Mucosa of gallbladder (tissue), 1 donor: ENCODE measurements at places on chromosomes 11 and 22. TPM values are rescaled to one million over a fixed set of nuclear protein-coding genes. Genes with fewer than 3 reads are reported as not detected.

PRRG4 gene
- total RNA-seq: 12.7 TPM

INS gene
- total RNA-seq: 1.2 TPM

MUC2 gene
- total RNA-seq: 0.26 TPM

PC gene
- total RNA-seq: 24.7 TPM

MYOD1 gene
- not detected for total RNA-seq

KDM4D gene
- 0.66 TPM for total RNA-seq

DNA sequence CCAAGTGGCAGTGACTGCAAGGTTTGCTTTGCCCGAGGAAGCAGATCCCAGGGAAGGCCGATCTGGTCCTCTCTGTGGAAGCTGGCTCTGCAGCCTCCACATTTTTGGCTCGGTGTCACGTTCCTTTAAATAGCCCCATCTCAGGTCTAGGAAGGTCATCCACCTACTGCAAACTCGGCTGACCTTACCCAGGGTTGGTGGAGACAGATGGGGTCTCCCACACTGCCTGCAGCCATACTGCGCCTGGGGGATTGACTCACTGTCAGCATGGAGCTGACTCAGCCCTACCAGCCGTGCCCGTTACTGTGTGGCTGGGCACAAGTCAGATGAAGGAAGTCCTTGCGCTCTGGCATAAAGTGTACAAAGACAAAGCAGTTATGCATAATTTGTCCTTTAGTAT lies 16.9 kb downstream of the CDPF1 start:
- DNase-seq: peak; percentile 34

GRCh38 chr11:68181719-68182451 lies 31.2 kb downstream of the KMT5B start:
- no peak for DNase-seq

DNA sequence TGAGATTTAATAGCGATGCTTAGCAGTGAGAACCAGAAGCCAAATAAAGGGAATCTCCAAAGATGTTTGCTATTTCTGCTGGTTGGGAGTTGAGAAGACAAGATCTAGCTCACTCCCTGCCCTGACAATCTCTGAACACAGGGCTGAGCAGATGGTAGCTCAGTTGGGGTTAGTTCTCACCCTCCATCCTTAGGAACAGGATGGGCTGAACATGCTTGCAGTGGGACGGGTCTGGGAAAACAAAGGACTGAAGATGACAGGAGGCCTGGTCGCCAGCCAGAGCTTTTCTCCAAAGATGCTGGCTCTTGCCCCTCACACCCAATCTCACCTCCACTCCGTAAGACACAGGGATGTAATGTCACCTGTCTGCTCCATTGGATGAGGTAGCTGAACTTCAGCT lies 72.7 kb downstream of the SC5D start:
- DNase-seq: no peak

DNA sequence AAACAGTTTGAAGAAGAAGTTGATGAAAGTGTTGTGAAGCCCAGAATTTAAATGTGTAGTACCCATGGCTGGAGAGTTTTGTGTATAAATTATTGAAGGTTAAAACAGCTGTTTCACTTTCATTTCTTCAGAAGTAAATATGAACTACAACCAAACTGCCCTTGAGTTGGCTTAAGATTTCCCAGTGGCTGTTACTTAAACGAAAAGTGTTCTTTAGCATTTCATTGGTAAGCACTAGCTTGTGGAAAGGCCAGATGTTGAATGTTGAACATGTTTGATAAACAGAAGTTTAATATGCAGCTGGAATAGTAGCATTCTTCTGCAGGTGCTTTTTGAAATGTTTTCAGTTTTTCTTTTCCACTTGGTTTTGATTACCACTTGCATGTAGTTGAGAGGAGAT lies 83.2 kb upstream of the TNRC6B start:
- no peak for DNase-seq

DNA sequence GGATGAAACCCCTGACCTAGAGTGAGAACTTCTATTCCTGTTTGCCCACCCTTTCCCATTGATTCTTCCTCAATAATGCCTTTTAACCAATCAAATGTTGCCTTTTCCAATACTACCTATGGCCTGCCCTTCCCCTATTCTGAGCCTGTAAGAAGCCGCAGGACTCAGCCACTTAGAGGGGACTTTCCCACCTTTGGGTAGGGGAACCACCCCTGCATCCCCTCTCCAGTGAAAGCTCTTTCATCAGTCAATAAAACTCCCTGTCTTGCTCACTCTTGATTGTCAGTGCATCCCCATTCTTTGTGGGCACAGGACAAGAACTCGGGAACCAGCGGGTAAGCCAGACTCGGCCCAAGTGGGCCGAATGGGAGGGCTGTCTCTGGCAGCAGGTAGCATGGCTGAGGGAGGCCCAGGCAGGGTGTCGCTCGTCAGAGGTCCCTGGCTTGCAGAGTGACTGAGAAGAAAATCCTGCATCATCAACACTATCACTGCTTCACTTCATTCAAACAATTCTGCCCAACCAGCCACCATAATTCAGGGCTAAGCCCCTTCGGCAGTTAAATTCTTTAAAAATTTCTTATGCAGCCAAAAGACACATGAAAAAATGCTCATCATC lies 30.4 kb downstream of the LDHAL6A start:
- DNase-seq: no peak

- no peak for DNase-seq
Measured at GRCh38 chr11:65525546-65526480, 930 bp downstream of the SCYL1 start.

- DNase-seq: no peak
Measured at GRCh38 chr11:122265981-122266380, 150.0 kb upstream of the BLID start.

DNA sequence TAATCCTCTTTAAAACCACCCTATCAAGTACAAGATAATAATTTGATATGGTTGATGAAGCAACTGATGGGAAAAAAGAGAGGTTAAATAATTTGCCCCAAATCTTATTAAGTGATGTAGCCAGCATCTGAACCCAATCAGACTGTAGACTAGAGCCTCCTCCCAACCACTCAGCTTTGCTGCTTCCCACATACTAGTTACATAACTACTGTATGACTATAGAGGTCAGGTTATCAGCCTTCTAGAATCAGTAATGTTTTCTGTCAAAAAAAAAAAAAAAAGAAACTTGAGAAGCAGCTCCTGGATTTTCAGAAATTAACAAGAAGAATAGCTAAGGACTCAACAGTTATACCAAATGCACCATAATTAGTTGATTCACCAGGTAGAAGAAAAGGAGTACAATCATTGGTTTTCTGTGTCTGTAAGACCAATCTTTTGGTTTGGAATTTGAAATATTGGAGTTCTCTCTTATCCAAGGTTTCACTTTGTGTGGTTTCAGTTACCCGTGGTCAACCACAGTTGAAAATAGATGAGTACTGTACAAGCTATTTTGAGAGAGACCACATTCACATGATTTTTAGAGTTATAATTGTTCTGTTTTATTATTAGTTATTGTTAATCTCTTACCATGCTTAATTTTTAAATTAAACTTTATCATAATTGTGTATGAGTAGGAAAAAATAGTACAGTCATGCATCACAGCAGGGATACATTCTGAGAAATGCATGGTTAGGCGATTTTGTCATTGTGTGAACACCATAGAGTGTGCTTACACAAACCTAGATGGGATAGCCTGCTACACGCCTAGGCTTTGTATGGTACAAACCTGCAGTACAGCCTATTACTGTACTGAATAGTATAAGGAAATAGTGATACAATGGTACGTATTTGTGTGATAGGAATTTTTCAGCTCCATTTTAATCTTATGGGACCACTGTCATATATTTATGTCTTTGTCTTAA lies 72.2 kb downstream of the PDHX start:
- no peak for DNase-seq

DNA sequence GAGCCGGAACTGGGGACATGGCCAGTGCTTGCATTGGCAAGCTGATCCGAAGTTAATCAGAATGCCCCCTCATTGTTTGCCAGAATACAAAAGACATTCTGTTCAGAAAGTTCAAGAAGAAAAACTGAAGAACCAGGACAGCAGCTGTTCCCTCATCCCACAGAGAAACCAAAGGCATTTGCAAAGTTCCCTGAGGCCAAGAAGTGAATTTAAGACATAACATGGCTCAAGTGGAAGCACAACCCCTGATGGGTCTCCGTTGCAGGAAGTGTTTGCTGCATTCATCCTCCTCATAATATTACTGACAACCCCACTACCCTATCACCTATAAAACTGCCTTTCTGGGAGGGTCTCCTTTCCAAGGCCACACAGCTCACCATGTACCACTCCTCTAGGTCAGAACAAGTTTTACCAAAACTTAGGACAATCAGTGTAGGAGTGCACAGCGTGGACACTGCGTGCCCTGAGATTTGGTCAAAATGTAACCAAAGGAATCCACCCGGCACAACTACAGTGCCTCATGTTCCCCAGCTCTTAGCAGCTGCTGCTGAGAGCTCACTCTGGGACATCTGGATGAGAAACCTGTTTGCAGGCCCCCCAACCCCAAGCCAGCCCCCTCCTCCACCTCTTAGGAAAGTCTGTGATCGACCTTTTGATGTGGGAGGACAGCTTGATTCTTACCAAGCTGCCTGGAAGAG lies 101.6 kb upstream of the AKIP1 start:
- DNase-seq: no peak
